Stimulated activated CD4-positive, alpha-beta T cell treated with anti-CD3 and anti-CD28 coated beads, Interleukin-2, amount 100 ng/mL, for 48 hours (primary cell): ENCODE measurements at places on chromosomes 1 and 21.

DNA sequence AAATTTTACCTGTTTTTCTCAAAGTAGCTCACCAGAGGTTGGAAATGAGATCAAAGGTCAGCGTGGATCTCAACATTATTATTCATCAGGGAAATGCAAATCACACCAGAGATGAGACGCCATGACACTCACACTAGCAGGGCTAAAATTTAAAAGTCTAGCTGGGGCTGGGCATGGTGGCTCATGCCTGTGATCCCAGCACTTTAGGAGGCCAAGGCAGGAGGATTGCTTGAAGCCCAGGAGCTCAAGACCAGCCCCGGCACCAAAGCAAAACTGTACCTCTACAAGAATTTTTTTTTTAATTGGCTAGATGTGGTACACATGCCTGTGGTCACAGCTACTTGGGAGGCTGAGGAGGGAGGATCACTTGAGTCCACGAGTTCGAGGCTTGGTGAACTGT is 41.4 kb upstream of the PCBP3 start:
- no peak for DNase-seq

- DNase-seq = no peak
These were observed 489.3 kb upstream of the VAMP3 start for GRCh38 chr1:7281821-7282220.

DNA sequence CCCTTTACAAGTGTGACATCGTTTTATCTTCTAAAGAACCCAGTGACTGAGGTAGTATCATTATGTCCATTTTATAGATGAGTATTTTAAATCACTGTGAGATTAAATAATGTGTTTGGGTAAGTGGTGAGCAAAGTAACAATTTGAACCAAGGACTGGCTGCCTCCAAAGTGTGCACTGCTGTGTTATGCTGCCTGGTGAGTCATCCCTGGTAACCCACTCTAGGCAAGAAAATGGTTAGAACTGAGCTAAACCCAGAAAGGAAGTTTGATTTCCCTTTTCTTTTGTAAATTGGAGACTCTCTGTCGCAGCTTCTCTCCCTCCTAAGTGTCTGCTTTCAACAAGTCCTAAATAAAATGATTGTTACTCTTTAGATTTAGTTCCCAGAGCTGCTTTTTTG is 342.8 kb upstream of the KAZN start:
- DNase-seq = no peak

- DNase-seq = no peak
These were observed 23.6 kb downstream of the RUNX1 start for GRCh38 chr21:35025206-35026152.

DNA sequence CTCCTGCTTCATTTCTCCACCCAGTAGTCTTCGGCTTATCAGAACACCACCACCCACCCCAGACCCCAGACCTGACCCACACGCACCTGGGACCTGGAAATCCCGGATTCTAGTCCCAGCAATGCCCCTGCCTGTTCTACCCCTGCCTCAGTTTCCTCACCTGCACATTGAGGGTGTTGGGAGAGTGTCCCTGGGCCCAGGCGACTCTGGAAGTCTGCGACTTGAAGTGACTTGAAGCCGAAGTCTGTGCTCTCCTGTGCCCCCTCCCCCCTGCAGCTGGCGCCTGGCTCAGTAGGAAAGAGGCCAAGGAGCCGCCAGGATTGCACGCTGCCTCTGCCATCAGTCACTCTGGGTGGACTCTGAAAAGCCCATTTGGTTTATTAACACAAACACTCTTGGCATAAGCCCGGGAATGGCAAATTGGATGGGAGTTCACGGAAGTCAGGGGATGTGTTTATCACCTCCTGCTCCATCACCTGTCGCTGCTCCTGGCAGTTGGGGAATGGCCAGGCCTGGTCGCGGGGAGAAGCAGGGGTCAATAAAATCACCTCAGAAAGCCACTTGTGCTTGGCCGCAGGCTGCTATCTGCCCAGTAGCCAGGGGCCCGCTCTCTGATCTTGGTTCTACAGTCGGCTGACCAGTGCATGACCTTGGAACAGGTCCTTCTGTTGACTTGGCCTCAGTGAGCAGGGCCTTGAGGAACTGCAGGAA is 132.7 kb downstream of the ACTL8 start:
- DNase-seq = no peak

- DNase-seq = peak; percentile 67
These were observed 46.1 kb upstream of the BACE2 start for GRCh38 chr21:41121785-41122415.

DNA sequence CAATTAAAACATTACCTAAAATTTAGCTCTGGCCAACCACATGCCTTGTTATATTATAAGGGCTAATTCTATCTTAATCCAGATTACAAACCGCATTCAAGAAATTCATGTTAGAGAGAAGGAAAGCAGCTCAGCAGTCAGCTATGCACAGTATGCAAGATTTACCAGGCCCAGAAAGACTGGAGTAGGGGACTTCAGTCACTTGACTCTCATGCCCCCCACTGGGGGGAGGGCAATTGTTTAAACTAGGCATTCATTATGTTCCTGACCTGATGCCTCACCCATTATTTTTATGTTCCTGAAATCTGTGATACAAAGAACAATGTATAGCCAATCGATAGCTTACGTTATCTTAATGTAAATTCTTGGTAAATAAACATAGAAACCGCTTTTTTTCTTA is 96.9 kb downstream of the ZNF644 start:
- DNase-seq = no peak

DNA sequence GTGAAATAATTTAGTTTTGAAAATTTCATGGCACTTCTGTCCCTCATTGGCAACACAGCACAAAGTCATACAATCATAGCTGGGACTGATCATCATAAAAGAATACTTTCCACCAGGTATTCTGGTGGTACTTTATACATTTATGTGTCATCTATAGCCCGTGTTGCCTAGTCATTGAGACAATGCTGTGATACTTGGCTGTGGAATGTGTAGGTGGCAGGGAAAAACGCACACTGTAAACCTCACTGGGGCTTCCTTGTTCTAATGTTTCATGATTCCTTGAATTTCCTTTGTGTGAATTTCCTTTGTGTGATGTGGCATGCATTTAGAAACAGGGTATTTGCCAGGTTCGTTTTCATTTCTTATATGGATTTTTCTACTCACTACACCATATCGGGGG is 118.3 kb downstream of the FMN2 start:
- DNase-seq = no peak
